ENCODE measurements at places on chromosomes 1 and 21. TPM values are rescaled to one million over a fixed set of nuclear protein-coding genes. Genes with fewer than 3 reads are reported as not detected.
A peak's percentile ranks its signal among the peaks of the same experiment; 100 is the strongest.

CFH gene
- 284 TPM for total RNA-seq

- no peaks in the 10 kb centered on the region for H3K27me3 ChIP-seq
- H3K4me3 ChIP-seq, result no peak overlapping the region
- peak; percentile 65 for DNase-seq
- no peaks in the 10 kb centered on the region for H3K4me1 ChIP-seq
- no peak overlapping the region for H3K27ac ChIP-seq
These were observed 14.9 kb downstream of the PODN start for GRCh38 chr1:53076721-53077598.

CENPL gene
- total RNA-seq, result 4.8 TPM

KRTAP10-9 gene
- not detected for total RNA-seq

DNA sequence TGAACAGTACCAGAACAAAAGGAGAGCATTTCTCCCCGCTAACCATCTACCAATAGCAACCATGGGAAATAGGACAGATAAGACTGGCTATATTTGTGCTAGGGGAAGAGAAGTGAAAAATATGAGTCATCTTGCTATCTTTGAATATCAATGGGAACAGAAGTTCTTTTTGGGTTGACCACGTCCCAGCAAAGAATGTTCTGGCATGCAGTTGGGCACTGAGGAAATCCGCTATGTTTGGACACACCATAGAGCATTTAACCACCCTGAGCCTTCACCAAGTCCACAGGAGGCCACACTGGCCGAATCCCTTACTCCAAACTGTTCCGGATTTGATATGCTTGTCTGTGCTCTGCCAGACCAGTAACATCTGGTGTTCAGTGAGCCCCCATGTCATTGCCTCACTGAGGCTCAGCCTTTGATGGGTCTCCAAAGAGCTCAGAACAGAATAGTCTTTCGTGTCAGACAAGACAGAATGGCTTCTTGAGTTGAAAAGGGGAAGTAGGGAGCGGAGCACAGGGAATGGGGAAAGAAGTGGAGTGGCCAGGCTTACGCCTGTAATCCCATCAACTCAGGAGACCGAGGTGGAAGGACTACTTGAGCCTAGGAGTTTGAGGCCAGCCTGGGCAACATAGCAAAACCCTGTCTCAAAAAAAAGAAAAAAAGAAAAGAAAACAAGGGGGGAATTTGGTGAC lies 81.4 kb downstream of the SMYD2 start:
- H3K4me1 ChIP-seq, result no peaks in the 10 kb centered on the region
- H3K36me3 ChIP-seq, result peaks cover 10% of the 10 kb centered on the region
- no peaks in the 10 kb centered on the region for H3K27me3 ChIP-seq
- H3K27ac ChIP-seq, result peak overlapping the region; percentile 32
- DNase-seq, result no peak

BRINP2 gene
- total RNA-seq, result not detected

DNA sequence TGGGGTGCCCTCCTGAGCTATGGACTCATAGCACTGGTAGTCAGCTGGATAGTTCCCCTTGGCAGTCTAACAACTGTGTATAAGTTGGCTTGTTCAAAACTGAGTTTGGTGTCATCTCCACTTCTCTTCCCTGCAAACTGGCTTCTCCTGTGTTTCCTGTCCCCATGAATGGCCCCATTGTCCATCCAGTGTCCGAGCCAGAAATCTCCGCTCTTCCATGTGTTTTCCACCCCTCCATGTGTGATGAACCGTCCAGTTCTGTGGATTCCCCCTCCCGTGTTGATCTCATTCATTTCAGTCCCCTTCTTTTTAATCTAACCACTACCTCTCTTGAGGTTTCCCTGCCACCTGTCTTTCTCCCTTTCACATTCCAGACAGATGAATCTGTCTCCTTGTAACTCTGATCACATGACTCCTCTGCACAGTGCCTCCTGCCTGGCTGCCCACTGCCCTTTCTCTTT lies 195.7 kb downstream of the ROR1 start:
- peaks cover 4% of the 10 kb centered on the region for H3K4me1 ChIP-seq
- H3K36me3 ChIP-seq, result no peaks in the 10 kb centered on the region
- no peaks in the 10 kb centered on the region for H3K27me3 ChIP-seq
- no peak for DNase-seq
- peak overlapping the region; percentile 97 for H3K27ac ChIP-seq
